Upper lobe of left lung (tissue), 6 donors: ENCODE measurements at places on chromosomes 5 and 9.
A peak's percentile ranks its signal among the peaks of the same experiment; 100 is the strongest.

DNA sequence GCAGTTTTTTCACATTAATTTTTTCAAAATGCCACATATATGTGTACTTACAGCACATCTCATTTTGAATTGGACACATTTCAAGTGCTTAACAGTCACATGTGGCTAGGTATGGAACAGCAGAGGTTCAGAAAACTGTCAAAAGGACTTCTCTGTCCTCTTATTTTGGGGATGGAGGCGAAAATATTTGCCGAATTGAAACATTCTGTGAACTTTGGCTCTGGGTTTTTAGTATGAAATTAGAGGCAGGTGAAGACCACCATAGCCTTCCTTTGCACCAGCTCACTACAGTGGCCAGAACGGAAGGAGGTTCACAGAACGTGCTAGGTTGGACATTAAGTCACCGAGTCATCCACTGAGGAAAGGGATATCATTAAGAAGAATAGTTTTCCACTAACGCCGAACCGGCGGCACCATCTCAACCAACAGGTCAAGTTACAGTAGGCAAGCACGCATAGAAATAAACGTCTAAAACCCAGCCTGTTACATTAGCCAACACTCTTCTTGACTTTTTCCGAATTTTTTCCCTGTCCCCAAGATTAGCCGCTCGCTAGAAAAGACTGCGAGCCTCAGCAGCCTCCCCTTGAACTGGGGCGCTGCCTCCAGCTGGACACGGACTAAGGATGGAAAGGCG is 1.8 kb upstream of the TLE4 start:
- DNase-seq: no peak

GRCh38 chr5:165894916-165895315 is 2389.5 kb downstream of the MAT2B start:
- DNase-seq: no peak

DNA sequence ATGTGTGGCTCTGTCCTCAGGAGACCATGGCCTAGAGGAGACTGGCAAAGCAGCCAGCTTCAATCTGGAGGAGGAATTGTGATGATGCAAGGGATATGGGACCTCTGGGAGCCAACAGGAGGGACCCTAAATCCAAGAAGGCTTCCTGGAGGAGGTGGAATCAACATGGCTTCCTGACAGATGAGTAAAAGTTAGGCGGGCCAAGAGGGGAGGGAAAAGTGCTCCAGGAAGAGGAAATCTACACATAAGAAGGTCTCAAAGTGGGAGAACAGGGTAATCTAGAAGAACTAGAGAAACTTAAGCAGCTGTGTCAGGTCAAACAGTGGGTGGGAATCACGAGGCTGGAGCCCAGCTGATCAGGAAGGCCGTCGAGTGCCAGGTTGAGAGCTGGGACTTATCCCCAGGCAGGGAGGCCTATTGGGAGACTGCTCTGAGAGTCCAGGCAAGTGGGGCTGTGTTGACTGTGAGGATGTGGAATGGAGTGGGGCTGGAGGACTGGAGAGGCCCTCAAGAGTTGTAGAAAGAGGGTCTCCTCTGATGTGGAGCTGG is 119.1 kb downstream of the C9orf50 start:
- DNase-seq: peak; percentile 84

DNA sequence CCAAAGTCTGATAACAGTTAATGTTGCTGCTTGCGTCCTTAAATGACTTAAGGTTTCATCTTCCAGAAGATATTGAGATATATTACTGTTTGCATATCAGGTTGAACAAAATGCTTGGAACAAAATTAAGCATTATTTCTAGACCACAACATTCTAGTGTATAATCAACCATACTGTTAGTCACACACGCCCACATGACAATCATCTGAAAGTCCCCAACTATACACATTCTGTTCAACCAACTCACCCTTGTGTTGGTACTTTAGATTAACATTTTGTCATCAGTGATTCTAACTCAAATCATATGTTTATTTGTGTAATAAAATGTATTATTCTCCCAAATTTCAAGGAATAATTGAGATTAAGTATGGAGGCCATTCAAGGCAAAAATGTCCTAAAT is 47.3 kb downstream of the LURAP1L start:
- no peak for DNase-seq

GRCh38 chr9:72211047-72211446 is 61.8 kb downstream of the GDA start:
- DNase-seq: no peak

DNA sequence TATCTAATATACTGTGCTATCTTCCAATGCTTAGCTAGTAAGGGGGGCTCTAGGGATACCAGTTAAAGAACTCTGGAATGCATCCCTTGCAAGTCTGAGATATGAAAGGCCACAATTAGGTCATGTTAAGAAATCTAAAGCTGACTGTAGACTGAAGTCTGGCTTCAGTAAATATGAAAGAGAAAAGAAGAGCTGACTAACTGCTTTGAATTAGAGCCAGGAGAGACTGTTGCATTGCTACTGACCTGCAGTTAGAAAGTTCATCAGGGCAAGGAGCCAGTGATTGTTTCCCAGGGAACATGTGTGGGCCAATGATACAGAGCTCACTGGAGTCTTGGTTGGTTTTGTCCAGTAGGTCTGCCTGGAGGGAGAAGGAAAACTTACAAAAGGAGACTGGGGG is 472.1 kb upstream of the TNC start:
- no peak for DNase-seq
